ENCODE measurements at places on chromosomes 2 and 18. TPM values are rescaled to one million over a fixed set of nuclear protein-coding genes. Genes with fewer than 3 reads are reported as not detected.

DNA sequence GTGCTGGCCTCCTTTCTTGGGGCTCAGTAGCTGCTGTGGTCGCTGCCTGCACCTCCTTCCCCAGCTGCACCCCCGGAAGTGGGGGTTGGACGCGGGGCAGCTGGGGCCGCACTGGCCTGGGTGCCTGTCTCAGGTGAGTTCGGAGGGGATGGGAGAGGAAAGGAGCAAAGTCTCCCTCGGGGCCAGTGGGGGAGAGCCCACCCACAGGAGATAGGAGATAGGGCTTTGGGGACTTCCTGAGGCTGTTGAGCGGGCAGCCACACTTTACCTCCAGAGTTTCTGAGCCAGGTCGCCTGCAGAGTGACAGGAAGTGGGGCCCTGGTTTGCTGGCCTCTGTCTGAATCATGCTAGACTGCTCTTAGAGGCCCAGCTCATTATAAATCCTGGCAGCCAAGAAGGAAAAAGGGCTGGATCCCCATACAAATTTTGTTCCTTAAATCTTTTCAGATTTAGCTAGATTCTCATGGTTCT is 8.1 kb downstream of the MBP start:
- DNase-seq = no peak

The SH2D6 gene
- total RNA-seq = not detected

The CIAO1 gene
- total RNA-seq = 59.9 TPM

DNA sequence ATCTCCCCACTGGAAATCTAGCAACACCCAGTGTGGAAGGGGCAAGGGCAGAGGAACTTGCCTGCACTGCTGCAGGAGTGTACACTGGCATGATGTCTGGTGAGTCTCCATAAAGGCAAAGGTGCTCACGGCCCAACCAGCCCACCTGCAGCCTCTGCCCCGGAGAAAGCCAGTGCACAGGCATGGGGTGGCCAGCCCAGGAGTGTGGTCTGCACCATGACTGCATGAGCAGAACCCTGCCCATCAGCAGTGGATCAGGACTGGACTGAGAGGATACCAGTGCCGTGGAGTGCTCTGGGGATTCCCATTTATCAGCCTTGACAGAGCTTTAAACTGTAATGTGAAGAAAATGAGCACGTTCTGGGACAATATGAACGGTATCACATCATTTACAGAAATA is 342.6 kb upstream of the HS6ST1 start:
- DNase-seq = no peak

DNA sequence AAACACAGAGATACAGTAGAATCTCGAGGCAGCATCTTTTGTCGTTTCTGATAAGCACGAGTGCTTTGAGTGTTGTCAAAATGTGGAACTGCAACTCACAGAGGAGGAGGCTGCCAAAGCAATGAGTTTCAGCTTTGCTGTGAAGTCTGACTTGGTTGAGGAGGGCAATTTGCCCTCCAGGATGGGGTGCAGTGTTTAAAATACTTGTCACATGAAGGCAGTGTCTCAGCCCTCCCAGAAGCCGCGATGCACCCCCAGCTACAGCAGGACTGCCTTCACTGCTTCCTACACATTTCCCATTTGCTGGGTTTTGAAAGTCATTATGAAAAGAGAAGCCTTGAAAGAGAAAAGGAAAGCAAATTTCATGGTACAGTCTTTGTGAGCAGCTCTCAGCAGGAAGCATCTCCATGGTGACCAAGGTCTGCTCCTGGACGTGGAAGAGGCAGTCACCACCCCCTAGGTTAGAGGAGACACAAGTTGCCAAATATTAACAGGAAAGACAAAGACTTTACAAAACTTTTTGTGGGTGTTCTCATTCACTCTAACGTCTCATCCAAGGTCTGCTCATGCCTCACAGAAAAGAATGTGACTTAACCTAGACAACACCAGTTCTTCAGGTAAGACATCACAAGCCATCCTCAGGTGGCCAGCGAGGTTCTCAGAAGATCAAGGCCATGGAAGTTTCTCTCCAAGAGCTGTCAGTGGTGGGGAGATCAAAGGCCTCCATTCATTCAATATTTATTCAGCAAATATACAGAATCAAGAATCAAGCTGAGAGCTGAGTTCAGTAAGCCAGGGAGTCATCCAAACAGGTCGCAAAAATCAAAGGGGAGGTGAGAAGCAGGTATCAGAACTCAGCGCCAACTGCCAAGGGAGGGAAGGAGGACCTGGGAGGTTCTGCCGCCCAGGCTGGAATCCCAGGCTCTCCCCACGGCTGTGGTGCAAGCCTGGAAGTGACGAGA is 476.0 kb downstream of the EIPR1 start:
- DNase-seq = no peak

- DNase-seq = no peak
Observed at GRCh38 chr2:167758292-167758691, 489.1 kb downstream of the STK39 start.

DNA sequence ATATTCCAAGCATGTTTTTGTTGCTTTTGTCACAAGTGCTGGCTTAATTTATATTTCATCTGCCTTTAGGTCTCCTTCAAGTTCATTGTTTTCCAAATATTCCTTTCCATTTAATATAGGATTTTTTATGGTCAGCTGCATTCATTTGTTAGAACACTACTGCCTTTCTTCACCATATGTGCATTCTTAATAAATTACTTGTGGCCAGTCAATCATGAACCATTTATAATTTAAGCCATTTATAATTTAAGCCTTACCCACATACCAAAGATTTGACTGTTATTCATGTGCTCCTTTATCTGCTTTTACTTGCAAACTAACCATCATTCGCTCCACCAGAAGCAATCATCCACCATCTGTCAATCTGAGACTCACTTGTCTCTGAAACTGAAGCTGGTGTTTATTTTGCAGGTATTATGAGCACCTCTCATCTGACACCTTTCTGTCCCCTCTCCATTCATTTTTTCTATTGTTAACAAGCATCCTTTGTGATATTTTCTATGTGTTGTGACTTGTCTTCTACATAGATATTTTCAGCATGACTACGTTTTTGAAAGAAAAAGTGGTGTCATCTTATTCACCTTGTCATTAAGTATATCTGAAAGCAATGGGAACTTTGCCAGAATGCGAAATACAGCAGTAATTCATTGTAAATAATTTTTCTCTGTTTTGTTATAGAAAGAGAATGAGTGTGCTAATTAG is 786.8 kb downstream of the KCNJ3 start:
- no peak for DNase-seq

- no peak for DNase-seq
Observed at GRCh38 chr2:70380621-70381020, 78.8 kb upstream of the FAM136A start.

DNA sequence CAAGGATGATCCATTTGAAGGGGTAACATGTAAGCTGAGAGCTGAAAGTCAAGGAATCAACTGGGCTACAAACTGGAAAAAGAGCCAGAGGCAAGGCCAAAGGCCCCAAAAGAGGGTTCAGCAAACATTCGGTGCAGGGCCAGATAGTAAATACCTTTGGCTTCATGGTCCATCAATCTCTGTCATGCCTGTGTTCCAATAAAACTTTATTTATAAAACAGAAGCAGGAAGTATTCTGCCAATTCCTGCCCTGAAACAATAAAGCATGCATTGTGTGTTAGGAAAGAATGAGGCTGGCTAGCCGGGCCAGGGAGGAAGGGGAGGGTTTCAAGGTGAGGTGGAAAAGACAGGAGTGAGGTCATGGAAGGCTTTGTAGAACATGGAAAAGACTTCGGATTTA is 107.1 kb downstream of the LBH start:
- no peak for DNase-seq

The ALPI gene
- total RNA-seq = not detected

The MYO5B gene
- total RNA-seq = 0.89 TPM
